ENCODE measurements at places on chromosomes 12 and 14. TPM values are rescaled to one million over a fixed set of nuclear protein-coding genes. Genes with fewer than 3 reads are reported as not detected.

The FKBP3 gene
- 64.8 TPM for total RNA-seq

The FAR2 gene
- 11.6 TPM for total RNA-seq

The TMEM132D gene
- total RNA-seq, result not detected

- DNase-seq, result no peak
Observed at GRCh38 chr12:99800605-99801004, 153.1 kb downstream of the GARIN6 start.

DNA sequence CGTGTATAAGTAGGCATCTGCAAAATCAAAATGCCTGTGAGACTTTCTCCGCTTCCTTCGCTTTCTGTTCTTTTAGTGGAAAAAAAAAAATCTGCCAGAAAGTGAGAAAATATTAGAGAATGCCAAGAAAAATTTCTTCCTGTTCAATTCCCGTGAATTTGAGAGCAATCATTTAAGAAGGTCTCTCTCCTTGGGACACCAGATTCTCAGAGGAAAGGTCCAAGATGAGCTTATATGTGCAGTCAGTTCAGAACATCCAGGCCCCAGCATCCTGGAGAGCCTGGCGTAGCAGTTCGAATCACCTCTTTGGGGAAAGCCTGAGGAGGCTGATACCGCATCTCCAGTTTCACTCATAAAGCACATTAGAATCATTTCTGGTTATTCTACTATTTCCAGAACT, 912.8 kb downstream of the GALC start:
- no peak for DNase-seq

GRCh38 chr12:123942238-123942653, 30.4 kb downstream of the CCDC92 start:
- no peak for DNase-seq

GRCh38 chr12:22677781-22678574, 53.0 kb downstream of the ETNK1 start:
- DNase-seq, result no peak

GRCh38 chr14:88242446-88242845, 80.6 kb downstream of the KCNK10 start:
- no peak for DNase-seq
